Glomerular endothelial cell (primary cell): ENCODE measurements at places on chromosomes 2 and 18.

- no peak for DNase-seq
These were observed 148.0 kb downstream of the PARD3B start for GRCh38 chr2:204693262-204693661.

DNA sequence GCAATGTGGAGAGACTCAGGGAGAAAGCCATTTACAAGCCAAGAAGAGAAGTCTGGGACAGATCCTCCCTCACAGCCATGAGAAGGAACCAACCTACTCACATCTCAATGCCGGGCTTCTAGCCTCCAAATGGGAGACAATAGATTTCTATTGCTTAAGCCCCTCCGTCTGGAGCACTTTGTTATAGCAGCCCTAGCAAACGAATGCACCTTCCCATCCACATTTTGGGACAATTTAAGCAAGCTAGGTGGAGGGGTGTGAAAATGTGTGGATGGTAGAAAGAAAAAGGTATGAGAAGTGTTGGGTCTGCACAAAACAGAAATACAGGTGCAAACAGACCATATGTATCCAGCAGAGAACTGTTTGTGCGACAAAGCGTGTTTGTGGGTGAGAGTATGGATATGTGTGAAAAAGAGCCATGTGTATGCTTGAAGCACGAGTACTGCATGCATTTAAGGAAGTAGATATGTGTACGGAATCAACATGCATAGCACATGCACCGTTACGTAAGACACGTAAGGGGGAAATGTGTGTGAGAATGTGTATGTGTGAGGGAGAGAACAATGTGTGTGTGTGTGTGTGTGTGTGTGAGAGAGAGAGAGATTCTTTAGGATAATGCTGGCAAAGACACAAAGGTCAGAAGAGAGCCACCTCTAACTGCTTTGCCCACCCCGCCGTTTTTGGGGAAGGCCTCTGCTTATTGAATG, 13.1 kb upstream of the E2F6 start:
- DNase-seq = no peak

DNA sequence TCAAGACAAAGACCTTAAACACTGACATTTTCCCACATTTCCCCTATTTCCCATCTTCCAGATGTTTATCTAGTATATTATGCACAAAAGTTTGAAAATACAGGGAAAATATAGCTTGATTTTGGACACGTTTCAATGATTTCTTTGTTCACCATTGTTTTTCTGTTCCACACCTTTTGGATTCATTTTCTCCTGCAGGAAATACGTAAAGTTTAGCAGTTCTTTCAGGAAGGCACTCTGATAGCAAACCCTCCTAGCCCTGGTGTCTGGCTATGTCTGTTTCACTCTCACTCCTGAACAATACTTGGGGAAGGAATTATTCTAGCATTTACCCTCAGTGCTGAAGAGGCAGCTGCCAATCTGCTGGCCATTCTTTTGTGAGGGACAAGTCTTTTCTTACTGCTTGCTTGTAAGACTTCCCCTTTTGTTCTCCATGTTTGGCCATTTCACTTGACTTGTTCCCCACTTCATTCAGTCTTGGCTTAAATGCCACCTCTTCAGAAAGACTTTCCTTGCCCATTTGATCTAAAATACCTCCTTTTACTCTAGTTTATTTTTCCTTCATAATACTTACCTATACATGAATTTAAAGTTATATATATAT, 195.4 kb downstream of the RNF152 start:
- DNase-seq = no peak

- no peak for DNase-seq
These were observed 23.6 kb downstream of the STAT4 start for GRCh38 chr2:191127235-191127634.

DNA sequence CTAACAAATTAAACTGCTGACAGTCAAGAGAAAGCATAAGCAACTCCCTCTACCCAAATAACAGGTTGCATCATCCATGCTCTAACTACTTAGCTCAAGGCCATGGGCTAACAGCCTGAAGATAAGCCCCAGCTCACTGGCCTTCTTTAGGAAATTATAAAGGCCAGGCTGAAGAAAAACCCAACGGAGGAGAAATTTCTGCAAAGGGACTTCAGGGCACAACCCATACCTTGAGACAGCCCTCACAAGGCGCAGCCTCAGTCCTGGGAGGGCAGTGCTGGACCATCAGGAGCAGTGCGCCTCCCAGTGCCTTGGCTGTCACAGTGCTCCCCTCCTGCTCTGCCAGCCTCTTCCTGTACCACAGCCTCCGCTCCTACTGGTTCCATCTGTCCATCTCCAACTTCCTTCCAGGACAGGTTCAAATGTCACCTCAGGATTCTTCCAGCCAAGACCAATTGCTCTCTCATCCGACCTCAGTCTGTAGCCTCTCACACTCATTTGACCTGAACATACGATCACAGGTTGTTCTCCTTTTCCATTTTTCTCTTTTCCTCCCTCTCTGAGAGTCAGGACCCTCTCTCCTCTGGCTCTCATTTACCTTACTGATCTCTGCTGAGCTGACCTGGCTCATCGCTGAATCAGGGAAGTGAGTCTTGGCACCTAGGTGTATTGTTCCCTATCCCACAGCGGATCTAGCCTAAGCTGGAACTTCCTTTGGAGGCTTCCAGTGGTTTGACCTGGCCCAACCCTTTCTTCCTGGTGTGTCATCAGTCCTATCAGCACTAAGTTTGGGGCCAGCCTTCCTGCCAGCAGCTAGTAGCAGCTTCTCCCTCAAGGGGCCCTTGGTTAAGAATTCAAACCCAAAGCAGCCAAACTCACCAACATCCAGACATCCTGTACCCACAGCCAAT, 1.9 kb downstream of the MCFD2 start:
- DNase-seq = no peak

- no peak for DNase-seq
These were observed 39.4 kb downstream of the HADHB start for GRCh38 chr2:26284132-26284531.

DNA sequence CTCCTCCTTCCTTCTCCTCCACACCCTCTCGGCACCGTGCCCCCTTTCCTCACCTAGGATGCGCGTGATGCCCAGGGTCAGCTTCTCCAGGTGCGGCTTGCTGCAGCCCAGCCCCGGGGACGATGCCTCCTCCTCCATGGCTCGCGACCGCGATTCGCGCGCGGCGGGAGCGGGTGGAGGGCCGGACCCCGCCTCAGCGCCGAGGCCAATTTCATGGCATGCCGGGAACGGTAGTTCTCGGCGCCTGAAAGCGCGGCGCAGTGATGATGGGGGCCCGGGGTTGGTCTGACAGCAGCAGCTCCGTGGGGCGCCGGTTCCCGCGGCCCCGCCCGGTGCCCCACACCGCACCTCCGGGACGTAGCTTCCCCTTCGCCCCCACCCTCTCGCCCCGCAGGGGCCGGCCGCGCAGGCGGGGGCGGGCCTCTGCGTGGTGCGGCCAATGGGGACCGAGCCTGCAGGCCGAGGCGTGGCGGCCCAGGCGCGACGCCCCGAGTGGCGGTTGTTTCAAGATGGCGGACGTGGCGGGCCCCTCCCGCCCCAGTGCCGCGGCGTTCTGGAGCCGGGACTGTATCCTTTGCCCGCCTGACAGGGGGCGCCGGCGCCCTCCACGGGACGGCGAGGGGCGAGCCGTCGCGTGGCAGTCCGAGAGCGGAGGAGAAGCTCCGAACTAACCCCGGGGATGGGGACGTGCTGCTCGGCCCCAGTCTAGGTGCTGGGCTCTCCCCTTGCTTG, at the start of the genes KIAA1328 and TPGS2:
Gene KIAA1328, plus strand, starts transcription at position 498 of the 732 bp plus-strand sequence. Its CDS starts 12 bp downstream, at position 510.
Gene TPGS2, minus strand, starts transcription at position 373 of the 732 bp plus-strand sequence. Its CDS starts 235 bp downstream, at position 138.
- no peak for DNase-seq

- DNase-seq = no peak
These were observed 419.0 kb downstream of the NBAS start for GRCh38 chr2:15142069-15142689.

DNA sequence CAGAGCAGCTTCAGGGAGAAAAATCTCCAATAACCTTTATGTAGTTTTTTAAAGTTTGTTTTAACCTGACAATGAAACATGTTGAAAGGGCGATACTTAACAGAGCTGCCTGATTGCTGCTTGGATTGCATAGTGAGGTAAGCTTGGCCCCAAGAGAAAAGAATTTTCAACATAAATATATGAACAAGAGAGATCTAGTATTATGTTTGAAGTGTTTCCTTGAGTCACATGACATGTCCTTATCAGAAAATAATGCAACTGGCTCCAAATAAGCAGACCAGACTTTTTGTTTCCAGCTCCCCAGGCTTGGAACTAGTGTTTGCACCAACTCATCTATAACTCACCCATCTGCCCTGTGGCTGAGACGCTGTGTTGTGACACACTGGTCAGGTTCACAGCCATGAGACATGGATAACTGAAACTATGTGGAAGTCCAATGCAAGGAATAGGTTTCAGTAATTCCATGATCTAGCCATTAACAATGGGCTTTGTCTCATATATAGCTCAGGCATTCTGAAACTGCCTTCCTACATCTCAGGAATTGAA, 44.7 kb downstream of the ABCB11 start:
- no peak for DNase-seq

DNA sequence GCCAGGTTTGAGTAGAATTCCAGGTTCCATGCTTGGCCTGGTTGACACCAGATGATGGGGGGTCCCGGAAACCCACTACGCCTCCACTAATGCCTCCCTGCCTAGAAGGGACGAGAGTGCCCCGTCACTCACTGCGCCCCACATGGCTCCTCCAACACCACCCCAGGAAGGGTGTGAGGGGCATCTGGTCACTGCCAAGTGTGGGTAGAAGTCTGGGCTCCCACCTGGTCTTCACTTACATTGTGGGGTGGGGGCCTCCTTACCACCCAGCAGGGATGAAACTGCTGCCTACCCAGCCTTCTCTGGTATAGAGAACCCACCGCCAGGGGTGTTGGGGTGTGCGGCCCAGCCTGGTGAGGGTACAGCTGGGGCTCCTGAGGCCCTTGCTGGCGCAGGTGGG, 65.2 kb upstream of the B3GNT7 start:
- no peak for DNase-seq

DNA sequence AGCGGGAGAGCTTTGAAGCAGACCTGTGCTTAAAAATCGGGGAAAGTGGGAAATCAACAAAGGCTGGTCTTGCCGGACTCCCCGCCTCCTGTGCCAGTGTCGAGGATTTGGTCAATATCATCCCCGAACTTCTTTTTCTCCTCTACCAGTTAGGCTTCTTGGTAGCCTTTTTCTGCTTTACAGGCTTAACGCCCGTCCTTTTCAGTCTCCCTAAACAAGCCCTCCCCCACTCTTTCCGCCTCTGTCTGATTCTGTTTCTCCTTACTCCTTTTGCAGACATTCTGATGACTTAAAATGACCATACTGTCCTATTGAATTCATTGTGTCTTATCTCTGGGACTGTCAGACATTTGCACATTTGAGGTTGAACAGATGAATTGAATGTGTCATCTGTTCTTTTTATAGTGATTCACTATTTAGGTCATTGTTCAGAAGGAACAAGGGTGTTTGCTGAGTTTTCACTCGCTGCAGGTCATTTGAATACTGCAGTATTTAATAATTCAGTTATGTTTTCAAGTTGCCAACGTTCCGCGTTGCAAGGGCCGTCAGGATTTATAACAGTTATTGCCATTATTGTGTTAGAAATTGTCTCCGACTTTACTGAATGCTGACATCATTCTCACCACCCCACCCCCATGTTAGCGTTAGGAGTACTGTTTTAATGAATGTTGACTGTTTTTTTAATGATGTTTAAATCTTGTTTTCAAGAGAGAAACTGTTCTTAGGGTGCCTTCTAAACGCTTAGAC, 1.1 kb downstream of the ITGAV start:
- DNase-seq = no peak

- no peak for DNase-seq
These were observed 1289.2 kb downstream of the DSC3 start for GRCh38 chr18:29753379-29753778.

DNA sequence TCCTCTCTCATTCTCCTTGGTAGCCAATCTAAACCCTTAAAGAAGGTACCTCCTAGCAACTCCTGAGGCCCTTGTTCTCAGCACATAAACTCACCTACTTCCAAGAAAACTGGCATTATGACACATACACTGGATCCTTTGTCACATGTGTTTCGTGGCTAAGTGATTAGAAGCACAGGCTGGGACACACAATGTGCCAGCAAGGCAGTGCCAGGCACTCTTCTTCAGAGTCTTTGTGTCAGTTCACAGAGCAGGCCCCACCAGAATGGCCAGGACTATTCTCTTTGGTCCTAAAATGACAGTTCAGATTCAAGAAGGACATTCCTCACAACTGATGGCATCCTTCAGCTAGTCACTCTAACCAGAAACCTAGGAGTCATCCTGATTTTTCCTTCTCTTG, 40.3 kb downstream of the SMC6 start:
- no peak for DNase-seq

DNA sequence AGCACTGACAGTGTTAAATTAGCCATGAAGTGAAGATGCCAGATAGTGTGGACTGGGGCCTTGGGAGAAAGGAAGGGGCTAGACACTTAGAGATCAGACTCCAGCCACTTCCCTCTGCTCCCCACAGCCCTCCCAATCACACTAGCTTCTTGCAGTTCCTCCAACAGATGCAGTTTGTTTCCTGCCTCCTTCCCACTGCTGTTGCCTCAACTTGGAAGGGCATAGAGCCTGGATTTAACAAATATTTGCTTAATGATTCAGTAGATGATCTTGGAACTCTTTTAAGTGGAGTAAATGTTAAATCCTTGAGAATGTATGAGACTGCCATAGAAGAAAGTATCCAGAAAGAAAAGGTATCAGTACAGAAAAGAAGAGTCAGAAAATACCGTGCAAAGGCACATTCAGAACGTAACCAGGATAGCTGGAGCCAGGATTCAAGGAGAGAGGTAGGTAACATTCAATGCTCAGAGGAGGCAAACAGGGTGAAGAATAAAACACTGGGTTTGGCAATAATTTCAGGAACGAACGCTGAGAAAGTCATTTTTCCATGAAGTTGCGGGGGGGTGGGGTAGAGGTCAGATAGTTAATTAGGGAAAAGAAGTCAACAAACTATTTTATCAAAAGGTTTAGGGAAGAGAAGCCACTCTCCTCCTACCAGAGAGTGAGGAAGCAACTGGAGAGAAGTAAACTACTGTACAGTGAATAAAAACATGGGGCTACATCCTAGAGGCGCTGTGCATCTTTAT, 1.3 kb upstream of the BZW1 start:
- peak; percentile 34 for DNase-seq

DNA sequence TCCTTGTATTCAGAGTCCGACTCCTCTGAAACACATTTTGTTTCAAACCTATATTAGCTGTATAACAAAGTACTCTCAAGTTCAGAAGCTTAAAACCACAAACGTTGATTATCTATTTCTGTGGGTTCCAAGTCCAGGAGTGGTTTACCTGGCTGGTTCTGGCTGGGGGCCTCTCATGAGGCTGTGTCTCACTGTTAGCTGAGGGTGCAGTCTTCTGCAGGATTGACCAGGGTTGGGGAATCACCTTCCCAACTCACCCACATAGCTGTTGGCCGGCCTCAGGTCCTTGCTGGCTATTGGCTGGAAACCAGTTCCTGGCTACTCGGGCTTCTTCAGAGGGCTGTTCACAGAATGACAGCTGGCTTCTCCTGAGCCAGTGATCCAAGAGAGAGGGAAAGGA, 18.0 kb upstream of the ATIC start:
- no peak for DNase-seq

GRCh38 chr18:66066191-66066590, 315.4 kb downstream of the CDH7 start:
- no peak for DNase-seq
